Effector CD4-positive, alpha-beta T cell (primary cell): ENCODE measurements at places on chromosomes 1 and 21.
A peak's percentile ranks its signal among the peaks of the same experiment; 100 is the strongest.

DNA sequence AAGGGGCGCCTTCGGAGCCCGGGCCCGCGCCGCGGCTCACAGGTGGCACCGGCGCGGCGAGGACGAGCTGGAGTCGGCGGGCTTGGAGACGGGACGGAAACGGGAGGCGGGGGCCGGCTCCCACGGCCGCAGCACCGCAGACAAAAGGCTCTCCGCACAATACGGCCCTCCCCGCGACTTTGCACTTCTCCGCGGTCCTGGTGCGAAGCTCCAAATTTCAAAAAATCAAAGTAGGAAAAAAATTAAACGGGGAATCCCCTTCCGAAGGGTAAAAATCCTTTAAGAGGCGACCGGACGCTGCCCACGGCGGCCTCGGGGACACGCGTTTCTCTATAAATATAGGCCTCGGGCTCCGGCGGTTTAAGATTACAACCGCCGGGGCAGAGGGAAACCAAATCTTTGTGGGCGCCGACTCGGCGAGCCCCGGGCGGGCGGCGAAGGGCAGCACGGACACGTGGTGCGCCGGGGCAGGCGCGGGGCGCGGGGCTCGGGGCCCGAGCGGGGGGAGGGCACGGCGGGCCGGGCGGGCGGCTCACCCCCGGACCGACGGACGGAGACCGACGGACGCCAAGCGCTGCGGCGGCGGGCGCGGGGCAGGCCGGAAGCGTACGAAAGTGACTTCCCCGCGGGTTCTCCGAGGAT lies 453 bp downstream of the PABPC4 start:
- DNase-seq: peak; percentile 11

DNA sequence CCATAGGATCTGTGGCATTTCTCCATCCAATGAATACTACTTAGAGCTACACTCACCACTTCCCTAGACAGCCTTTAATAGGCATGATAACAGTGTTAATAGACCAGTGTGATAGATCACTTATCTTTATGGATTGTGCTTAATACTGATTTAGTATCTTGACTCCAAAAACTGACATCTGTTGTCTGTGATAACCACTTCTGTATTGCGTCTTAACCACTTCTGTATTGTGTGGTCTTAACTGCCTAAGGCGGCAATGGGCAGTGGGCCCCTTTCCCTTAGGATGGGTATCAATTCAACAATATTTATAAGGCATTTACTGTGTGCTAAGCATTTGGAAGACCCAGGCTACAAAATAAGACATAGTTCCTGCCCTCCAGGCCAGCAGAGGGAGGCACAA lies 32.0 kb upstream of the RCAN3 start:
- no peak for DNase-seq

DNA sequence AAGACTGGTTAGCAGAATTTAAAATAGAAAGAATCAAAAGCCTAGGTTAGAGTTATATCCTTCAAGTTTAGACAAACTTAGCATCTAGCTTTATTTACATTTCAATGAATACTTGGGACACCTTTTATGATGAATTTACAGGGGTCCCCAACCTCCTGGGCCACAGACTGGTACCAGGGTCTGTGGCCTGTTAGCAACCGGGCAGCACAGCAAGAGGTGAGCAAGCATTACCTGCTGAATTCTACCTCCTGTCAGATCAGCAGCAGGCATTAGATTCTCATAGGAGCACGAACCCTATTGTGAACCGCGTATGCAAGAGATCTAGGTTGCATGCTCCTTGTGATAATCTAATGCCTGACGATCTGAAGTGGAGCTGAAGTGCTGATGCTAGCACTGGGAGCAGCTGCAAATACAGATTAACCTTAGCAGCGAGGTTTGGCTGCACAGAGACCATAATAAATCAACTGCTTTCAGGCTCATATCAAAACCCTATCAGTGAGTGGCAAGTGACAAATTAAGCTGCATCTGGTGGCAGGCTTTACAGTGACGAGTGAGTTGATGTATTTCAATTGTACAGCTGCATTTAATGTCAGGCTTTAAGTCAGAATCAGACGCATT lies 82.0 kb downstream of the UCHL5 start:
- no peak for DNase-seq

DNA sequence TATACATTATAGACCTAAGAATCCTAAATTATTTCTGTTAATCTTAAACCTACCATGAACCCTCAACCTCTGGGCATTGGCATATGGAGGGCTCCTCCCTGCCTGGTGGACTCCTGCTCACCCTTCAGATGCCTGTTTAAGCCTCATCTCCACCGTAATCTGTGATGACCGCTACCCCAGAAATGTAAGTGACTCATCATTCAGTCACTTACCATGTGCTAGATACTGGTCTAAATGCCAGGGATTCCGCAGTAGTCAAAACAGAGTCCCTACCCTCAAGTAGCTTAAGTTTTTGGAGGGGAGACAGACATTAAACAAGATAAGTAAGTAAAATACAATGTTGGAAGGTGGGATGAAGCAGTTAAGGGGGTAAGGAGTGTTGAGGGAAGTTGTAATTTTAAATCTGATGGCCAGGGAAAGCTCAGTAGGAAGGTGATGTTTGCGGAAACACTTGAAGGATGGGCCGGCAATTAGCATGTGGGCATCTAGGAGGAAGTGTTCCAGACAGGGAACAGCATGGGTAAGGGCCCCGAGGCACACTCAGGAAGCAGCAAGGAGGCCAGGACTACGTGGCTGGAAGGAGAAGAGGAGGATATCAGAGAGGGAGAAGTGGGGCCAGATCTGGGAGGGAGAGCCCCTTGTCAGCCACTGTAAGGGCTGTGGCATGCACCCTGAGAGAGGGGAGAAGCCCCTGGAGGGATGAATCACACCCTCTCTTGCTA lies 141.7 kb upstream of the HOOK1 start:
- no peak for DNase-seq

- no peak for DNase-seq
These were observed 13.7 kb downstream of the PTPRU start for GRCh38 chr1:29249951-29250581.

- no peak for DNase-seq
These were observed 188.0 kb downstream of the RERE start for GRCh38 chr1:8629241-8630091.

GRCh38 chr1:47705517-47706130 lies 267.8 kb downstream of the FOXD2 start:
- no peak for DNase-seq

DNA sequence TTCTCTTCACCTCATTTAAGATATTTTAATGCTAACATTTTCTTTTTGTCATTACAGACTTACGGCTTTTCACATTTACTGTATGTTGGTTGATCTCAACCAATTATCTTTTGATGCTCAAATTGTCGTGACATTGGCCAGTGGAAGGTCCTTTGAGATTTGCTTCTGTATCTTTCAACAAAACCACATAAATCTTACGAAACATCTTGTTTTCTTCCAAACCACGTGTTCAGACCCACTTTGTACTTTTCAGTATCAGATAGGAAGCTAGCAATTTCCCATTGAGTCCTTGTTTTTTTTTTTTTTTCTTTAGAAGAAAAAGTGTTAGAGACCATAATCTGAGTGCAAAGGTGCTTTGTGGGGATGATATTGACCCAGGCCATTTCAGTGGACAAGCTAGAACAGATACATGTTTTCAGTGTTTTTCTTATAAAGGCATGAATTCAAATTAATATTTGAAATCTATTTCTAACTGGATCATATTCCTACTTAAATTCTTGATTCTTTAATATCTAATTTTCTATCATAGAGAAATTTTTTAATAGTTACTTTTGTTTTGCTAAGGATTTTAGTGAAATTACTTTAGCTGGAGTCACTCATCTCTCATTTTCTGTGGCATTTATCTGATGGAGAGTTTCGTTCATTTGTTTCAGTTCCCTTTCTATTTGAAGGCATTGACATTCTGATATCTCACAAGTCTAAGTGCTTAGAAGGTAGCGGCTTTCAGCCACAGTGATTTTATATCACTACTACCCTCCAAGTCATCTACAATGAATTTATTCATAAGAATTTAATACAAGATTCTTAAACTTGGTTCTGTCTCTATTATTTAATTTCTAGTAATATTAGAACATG lies 26.7 kb downstream of the ATG4C start:
- DNase-seq: no peak

GRCh38 chr1:179743679-179744400 lies 749 bp downstream of the FAM163A start:
- no peak for DNase-seq

- no peak for DNase-seq
These were observed 45.3 kb upstream of the EPHA8 start for GRCh38 chr1:22517956-22518355.

DNA sequence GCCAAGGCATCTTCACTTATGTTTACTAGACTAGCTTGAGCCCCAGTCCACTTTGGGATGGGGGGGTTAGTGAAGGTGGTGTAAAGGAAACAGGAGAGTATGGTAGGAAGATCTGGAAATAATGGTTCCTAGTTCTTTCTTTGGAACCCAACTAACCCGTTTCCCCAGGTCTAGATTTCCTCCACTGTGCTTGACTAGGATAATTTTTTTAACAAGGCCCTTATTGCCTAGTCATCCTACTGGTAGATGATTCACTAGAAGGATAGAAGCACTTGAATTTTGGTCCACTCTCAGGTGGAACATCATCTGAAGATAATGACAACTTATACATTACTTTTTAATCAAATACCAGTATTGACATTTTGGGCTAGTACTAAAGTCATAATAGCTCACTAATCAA lies 45.9 kb upstream of the MYOCOS start:
- DNase-seq: no peak

GRCh38 chr1:40907899-40908298 lies 45.7 kb upstream of the CITED4 start:
- DNase-seq: no peak

DNA sequence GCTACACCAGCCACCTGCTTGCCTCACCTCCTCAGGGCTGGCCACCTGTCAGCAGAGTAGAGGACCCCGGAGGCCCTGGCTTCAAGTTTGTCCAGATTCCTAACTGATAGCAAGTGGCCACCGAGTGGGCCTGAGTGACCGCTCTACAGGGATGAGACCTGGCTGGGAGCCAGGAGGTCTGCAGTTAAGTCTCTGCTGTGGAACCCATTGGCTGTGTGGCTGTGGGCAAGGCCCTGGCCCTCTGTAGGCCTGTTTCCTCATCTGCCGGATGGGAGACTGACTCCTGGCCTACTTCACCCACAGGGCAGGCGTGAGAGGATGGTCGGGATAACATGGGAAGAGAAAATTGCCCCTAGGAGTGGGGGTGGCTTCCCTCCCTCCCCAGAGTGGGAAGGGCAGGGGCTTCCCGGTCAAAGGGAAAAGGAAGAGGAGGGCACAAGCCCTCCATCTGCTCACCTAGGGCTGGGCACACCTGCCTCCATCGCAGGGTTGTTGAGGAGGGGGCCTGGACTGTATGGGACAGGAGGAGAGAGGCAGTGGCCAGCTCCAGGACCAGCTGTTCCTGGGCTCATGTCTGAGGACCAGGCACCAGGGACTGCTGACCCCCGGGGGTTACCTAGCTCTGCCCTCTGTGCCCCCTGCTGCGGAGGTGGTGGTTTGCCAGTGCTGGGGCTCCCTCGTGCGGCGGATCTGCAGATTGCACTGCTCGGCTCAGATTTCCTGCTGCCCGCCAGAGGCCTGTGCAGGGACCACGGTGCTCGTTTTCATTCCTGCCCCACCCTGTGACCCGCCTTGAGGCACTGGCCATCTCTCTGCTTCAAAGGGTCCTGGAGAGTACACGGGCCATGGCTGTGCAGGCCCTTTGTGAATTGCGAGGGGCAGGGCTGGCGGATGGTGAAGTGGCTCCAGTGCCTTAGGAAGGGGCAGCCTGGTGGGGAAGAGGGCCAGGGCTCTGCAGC lies 9.1 kb upstream of the MTFR1L start:
- DNase-seq: peak; percentile 76

GRCh38 chr1:181341026-181341632 lies 142.2 kb upstream of the CACNA1E start:
- no peak for DNase-seq

GRCh38 chr1:15046487-15047165 lies 106.9 kb upstream of the TMEM51 start:
- DNase-seq: peak; percentile 8

GRCh38 chr21:9772348-9772672 lies 749.1 kb upstream of the TPTE start:
- no peak for DNase-seq

GRCh38 chr1:231046730-231047395 lies 6.8 kb upstream of the FAM89A start:
- DNase-seq: no peak

GRCh38 chr21:42594616-42595282 lies 58.7 kb upstream of the PDE9A start:
- no peak for DNase-seq

DNA sequence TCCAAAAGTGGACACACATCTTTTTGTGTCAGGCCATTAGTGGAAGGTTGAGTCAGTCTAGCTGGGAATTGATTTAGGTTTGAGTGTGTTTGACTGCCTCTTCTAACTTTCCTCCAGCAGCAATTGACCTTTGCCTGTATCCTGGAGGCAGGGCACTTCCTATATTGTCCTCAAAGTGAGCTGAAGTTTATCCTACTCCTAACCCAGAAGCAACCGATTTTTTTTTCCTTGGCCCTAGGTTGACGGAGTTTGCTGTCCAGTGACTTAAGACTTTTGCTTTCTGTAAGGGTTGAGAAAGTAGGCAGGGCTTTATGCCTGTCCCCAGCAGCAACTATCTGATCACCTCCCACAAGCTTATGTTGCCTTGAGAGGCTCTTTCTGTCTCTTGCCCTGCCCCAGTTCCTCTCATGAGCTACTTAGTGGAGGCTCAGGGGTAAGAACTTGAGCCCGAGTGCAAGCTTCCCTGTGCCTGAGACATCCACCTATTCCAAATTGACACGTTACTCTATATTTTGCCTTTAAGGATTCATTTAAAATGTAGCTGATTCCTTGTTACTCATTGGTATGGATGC lies 30.9 kb downstream of the SLC35F3 start:
- DNase-seq: no peak

DNA sequence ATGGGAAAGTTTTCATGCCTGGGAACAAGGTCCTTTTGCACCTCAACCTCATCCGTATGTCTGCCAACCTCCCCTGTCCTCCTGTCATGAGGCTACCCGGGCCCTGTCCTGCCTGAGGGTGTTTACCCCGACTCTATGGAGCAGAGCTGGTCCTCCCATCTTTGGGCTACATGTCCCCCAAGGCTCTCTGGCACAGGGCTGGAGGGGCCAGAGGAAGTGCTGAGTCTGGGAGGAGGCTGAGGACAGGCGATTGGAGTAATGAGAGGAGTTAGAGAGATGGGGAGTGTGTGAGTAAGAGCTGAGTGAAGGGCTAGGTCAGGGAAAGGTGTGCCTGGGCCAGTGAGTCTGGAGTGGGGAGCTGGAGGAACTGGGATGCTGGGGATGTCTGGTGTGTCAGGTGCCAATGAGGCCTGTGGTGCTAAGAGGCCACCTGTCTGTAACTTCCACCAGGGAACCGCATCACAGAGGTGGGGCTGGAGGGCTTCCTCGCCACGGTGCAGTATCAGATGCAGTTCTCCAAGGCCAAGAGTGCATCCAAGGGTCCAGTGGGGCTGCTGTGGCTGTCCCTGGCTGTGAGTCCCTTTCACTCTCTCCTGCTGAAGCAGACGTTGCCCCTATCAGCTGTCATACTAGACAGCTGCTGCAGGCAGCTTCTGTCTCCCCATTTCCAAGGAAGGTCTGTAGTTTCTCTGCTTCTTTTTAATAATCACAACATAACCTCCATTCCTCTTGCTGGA lies 11.7 kb downstream of the LRRC71 start:
- no peak for DNase-seq
